ENCODE measurements at places on chromosomes 3 and 15.

DNA sequence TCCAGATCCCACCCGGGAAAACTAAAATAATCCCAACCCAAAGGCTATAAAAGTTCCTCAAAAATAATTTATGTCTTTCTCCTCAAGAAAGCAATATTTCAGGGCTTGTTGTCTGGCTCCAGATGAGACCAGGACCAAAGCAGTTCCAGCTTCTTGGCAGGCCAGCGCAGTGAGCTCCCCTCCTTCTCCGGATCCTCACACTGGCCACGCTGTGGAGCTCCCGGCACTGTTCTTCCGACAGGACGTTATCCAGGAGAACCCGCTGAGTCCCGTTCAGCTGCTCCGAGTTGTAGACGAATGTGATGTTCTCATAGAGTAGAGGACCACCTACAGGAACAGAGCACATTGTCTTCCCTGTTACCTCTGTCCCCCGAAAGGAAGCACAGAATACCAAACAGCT, 146.3 kb downstream of the P3H2 start:
- DNase-seq = no peak

- DNase-seq = no peak
Measured at GRCh38 chr15:58369261-58369701, 62.5 kb upstream of the LIPC start.

GRCh38 chr15:90883526-90883975, 753 bp upstream of the FES start:
- DNase-seq = no peak

DNA sequence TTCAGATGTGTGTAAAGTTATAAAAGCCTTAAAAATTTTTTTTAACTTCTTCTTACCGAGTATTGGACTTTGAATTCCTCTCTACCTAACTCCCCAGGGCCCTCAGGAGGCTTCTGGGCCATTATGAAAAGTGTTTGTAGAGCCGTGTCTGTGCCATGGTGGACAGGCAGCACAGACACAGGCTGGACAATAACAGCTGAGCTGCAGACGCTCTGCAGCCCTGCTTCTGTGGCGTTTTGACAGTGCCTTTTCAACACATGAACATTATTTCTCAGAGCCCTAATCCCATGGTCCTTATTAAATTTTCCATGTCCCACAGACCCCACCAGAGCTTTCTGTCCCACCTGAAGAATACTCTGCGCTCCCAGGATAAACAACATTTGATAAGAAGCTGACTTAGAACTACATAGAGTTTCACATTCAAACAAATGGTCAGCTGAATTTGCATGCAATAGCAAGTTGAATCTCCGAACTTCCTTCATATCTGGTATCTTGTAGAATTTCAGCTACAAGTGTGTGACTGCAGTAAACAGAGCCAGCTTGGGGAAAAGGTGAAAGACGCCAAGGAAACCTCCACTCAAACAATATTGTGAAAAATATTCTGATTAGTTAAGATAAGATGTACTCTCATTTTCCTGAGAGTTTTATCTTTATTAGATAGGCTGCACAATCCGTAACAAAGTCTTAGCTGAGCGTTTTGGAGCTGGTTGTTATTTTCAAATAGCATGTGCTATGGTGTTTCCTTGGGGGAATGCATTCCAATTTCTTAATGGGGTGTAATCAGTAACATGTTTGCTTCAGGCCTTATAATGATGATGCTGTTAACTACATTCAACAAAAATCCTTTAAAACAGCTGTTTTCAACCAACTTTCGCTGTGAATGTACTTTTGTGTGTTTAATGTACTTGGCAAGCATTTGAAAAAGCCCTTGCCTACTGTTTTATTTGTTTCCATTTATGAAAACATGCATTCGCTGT, 378.2 kb downstream of the MECOM start:
- no peak for DNase-seq

DNA sequence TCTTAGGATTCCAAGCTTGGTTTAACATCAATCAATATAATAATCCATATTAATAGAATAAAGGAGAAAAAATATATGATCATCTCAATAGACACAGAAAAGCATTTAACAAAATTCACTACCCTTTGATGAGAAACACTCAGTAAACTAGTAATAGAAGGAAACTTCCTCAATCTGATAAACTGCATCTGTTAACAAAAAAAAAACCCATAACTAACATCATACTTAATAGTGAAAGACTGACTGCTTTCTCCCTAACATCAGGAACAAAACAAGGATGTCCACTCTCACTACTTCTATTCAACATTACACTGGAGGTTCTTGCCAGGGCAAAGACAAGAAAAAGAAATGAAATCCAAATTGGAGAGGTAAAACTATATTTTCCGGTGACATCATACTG, 30.5 kb downstream of the LRRK1 start:
- no peak for DNase-seq

GRCh38 chr3:172061724-172062184, 22.4 kb downstream of the FNDC3B start:
- DNase-seq = no peak

DNA sequence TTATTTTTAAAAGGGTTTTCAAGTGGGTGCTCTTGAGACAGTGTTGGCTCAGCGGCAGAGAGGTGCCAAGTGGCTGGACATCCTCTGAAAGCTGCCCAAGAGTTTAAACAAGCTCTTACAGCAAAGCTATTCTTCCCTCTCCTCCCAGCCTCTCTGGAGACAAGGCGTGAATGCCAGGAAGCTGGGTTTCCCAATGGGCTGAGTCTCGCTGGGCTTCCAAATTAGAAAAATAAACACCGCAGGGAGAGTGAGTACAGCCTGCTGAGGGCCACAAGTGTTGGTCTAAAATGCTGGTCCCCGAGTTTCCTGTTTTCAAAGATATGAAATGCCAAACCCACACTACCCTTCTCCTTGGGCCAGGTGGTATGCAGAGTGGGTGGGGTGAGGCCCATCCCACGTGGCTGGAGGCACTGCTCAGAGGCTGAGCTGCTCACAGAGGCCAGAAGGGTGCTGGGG, 36.4 kb downstream of the ZDHHC3 start:
- no peak for DNase-seq

- DNase-seq = no peak
Measured at GRCh38 chr3:153448151-153448829, 286.3 kb downstream of the RAP2B start.

- DNase-seq = no peak
Measured at GRCh38 chr15:60255390-60255789, 142.4 kb downstream of the ANXA2 start.

DNA sequence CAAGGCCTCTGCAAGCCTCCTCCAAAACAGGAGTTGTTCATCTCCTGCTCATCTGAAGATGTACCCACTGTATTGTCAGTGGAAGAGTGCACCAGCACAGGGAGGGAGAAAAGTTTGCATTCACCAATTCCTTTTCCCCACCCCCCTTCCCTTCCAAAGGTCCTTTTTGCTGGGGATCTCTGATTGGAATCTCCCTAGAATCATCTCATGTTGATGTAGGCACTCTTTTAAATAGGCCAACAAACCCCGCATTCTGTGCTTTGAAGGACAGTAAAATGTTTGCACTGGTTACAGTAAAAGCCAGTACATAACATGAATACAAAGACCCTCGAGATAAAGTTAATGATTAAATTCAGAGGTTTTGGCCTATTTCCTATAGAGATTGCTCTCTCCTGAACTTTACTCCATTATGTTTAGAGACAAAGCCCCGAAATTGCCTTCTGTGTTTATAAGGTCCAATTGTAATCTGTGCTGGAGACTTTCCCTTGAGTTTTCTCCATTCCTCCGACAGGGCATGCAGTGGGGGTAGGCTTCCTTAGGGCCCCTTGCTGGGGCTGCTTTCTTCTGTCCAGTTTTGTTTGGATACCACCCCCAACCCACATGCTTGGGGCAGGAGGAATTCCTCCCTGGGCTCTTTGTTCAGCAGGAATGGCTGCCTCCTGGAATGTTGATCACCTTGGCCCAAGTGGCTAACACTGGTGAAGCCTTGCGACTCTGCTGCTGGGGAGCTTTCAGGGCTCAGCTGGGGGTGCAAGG, 22.5 kb downstream of the TRIM71 start:
- DNase-seq = no peak

GRCh38 chr3:135051409-135051973, 256.4 kb downstream of the EPHB1 start:
- no peak for DNase-seq

GRCh38 chr3:141076797-141077571, 25.8 kb downstream of the SPSB4 start:
- no peak for DNase-seq

DNA sequence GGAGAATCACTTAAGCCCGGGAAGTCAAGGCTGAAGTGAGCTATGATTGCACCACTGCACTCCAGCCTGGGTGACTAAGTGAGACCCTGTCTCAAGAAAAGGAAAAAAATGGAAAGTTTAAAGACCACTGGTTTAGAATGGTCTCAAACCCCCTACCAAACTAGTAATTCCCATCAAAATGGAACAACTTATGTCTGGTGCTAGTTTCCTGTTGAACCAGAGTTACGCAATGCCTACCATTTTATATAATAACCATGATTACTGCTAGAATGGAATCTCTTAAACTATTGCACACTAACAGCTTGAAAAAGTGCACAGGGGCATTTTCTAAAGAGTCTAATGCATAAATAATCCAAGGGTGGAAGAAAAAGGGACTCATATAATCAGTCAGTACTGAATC, 43.6 kb downstream of the DMXL2 start:
- DNase-seq = no peak

DNA sequence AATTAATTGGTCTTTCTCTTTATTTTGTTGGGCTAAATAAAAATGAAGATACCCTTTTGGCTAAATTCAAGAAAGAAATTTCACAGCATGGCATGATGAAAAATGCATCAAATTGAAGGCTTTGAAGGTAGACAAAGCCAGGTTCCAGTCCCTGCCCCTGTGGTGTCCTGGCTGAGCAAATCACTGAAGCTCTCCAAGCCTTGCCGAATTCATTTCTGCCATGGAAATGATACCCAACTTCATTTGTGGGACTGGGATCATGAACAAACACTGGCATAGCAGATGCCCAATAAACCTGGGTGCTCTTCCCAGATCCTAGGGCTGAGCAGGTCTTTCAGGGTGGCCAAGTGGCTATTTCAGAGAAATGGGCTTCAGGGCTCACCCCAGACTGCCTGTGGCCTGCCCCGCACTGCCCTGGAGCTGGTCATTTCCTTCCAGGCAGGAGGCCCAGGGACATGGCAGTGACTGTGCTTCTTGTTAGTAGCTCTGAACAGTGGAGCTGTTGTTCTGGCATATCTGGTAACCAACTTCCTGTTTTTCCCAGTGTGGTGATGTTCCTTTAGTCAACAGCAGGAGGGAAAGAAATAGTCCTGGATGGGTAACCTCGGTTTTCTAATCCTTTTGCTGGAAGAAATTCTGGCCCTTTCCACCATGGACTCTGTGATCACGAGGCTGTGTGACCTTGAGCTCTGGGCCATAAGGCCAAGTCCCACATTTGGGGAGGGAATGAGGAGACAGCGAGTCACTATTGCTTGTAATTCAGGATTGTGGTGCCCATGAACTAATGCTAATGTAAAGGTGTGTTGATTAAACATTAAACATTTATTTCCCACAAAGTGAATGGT, 47.6 kb downstream of the CTDSPL start:
- DNase-seq = no peak

DNA sequence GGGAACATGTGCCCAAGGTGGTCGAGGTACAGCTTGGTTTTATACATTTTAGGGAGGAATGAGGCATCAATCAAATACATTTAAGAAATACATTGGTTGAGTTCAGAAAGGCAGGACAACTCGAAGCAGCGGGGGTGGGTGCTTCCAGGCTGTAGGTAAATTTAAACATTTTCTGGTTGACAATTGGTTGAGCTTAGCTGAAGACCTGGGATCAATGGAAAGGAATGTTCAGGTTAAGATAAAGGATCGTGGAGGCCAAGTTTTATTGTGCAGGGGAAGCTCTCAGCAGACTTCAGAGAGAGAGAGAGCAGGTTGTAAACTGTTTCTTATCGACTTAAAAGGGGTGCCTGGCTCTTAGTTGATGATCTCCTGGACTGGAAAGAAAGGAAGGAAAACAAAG, 11.3 kb downstream of the CPN2 start:
- DNase-seq = no peak

DNA sequence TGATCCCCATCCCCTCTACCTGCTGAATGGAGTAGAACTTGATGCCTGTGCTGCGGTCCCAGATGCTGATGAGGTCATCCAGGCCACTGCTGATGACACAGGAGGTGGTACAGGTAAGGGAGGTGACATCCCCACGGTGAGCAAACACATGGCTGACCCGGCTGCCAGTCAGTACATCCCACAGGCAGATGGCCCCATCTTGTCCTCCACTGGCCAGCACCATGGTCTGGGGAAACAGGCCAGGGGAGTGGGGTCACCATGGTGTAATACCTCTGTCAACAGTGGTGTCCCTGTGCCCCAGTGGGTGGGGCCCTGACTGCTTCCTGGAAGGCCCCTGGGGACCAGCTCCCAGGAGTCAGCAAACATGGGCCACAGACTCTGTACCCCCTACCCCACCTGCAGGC, 33.3 kb downstream of the PTPN23 start:
- DNase-seq = no peak

GRCh38 chr3:131729643-131730017, 226.9 kb upstream of the MRPL3 start:
- no peak for DNase-seq

- DNase-seq = no peak
Measured at GRCh38 chr15:67064607-67065530, 533 bp upstream of the SMAD3 start.

DNA sequence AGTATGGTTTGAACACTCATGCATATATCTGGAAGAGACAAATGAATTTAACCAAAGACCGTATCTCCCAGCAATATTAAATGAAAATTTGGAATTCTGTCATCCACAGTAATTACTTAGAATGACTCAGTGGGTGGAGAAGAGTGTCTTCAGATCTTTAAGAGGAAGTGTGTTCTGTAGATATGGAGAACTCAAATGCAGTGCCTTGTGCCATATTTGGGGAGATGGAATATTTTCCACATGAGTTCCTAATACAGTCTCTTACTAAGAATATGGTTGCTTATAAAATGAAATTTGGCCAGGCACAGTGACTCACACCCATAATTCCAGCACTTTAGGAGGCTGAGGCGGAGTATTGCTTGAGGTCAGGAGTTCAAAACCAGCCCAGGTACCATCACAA, 40.5 kb downstream of the ANO10 start:
- no peak for DNase-seq

DNA sequence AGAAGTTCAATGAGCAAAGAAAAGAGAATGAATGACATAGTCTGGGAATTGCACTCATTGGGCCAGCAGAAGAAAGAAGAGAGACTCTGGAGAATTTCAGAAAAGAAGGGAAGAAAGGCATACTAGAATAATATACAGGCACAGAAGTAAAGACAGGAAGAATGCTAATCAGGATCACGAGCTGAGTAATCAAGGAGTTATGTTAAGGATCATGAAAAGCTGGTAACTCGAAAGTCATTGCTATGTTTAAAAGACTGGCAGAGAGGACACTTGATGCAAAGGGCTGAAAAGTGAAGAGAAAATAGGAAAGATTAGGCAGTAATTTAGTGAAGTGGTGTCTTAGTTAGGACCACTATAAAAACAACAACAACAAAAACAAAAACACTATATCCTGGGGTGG, 284.1 kb downstream of the ZBBX start:
- no peak for DNase-seq

GRCh38 chr3:155608228-155608920, 136.5 kb downstream of the PLCH1 start:
- no peak for DNase-seq

GRCh38 chr3:55815262-55815661, 328.2 kb upstream of the WNT5A start:
- no peak for DNase-seq

Measured in stimulated activated CD8-positive, alpha-beta memory T cell treated with anti-CD3 and anti-CD28 coated beads, Interleukin-2, amount 100 ng/mL, for 1 hour (primary cell).